ENCODE measurements at places on chromosomes 5 and 9.

DNA sequence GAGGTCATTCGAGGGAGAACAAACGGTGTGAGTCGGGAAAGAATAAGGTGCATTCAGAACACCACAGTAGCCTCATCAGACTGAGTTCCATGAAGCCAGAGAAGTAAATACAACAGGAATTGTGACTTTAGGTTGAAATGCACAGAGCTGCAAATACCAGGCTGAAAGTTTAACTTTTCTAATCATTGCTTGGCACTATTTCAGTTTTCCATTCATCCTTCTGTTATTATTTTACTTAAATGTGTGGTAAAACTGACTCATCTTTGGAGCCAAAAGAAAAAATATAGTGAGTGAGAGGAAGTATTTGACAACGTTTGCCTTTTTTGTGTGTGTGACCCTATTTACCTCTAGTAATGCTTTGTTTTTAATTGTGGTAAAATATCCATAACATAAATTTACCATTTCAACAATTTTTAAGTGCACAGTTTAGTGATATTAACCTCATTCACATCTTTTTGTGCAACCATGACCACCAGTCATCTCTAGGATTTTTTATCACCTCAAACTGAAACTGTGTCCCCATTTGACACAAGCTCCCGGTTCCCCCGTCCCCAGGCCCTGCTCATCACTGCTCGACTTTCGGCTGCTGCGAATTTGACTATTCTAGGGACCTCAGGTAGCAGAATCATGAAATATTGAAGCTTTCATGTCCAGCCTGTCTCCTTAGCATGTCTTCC, 166.8 kb downstream of the HSD17B3 start:
- peak; percentile 12 for DNase-seq

GRCh38 chr9:19184144-19184917, 46.2 kb upstream of the DENND4C start:
- peak; percentile 55 for DNase-seq

DNA sequence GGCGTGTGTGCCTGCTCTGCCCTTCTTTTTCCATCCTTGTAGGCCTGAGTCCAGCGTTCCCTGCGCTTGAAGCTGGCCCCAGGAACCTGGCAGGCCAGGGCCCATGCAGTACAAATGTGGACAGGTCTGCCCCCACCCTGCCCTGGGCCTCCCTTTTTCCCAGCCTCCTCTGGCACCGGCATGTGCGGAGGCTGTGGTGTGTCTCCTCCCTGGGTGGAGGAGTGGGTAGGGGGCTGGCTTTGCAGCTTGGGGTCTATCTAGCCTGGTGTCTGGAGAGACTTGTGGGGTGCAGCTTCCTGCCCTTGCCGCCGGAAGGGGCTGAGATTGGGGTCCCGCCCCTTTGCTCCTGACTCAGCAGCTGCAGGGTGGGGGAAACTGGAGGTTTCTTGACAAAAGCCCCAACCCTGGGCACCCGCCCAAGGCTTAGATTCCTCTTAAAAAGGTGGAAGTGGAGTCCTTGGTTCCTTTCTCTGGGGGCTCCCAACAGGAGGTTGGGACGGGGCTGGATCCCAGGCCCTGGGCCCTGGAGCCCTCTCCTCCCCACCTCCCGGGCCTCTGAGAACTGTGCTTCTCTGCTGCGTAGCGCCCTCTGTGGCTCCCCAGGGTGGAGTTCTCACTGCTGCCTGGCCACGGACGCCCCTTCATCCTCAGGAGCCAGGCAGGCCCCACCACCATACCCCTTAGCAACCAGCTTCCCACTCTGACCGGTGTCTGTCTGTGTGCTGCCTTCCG, 18.0 kb downstream of the RXRA start:
- DNase-seq: no peak

DNA sequence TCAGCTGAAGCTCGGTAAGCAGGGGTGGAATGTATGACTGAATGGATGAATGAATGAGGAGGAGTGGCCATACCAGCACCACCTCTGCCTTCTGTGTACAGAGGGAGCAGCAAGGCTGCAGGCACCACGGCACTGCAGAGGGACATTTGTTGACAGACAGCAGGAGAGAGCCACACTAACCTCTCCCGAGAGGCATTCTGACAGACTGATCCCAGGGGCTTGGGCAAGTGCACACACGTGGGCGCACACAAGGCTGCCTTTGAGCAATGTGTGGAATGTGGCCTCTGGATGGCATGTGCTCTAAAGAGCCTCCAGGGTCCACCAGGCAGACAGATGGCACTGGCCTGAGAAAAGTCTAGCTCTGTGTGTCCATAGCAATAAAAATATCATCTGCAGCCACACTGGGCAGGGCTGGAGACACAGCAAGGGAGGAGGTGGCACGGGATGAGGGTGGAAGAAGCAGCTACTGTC, 111.8 kb downstream of the ACTL7B start:
- no peak for DNase-seq

- DNase-seq: no peak
Observed at GRCh38 chr9:134951994-134952393, 34.3 kb upstream of the FCN1 start.

DNA sequence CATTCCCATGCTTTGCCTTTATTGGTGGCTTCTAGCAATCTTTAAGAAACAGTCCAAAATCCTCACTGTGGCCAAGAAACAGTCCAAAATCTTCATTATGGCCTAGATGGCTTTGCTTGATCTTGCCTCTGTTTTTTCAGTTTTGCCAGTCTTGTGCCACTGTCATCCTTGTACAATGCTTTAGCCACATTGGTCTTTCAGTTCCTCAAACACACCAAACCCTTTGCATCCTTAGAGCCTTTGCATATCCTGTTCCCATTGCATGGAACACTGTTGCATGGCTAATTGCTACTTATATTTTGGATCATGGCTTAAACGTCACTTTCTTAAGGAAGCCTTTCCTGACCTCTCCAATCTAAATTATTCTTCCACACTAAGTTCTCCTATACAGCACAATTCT, 22.1 kb downstream of the MRRF start:
- no peak for DNase-seq

GRCh38 chr9:133485531-133486260, 6.8 kb upstream of the SLC2A6 start:
- DNase-seq: no peak

- no peak for DNase-seq
Observed at GRCh38 chr5:180545248-180545647, 46.1 kb downstream of the SCGB3A1 start.

DNA sequence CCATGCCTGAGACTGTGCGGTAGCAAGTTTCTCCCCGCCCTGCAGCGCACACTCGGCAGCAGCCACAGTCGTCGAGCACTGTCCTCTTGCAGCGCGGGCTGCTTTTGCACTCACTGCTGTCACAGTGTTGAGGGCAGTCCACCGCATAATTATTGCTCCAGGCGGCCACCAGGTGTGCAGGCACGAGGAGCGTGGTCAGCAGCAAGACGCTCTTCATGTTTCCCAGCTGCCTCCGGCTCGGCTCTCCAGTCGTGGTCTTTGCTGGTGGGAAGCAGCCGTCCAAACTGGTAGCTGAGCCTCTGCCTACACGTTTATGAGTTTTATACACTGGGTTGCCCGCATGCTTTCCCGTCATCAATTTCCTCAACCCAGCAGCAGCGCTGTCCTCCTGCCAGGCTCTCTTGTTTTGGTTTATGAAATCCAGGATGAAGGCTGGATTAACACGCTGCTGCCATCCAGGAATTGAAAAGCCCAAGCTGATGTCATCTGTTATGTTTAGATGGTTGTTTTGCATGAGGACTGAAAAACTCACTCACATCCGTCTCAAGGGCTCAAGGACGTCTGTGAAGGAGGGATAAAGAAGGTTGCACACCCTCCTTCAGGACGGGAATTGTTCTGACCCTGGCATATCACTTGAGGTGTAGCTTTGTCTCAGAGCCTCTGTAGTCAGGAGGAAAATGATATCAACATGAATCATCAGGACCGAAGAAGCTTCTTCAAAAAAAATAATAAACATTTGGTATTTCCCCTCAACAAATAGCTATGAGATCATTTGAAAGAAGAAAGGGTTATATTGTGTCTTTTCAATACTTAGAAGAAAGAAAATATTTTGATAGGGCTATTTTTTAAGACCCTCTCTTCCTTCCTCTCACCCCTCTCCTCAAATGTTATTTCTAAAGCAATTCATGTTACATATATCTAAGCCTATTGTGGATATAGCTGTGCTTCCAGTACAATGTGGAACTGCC, at the start of gene ESM1:
Gene ESM1 (minus strand): TSS at position 293 of the 968 bp plus-strand sequence. CDS start 76 bp downstream, at position 217.
- no peak for DNase-seq

GRCh38 chr5:28580616-28581015, 1542.2 kb upstream of the CDH9 start:
- no peak for DNase-seq

GRCh38 chr5:78537821-78538220, 110.8 kb downstream of the LHFPL2 start:
- no peak for DNase-seq

- no peak for DNase-seq
Observed at GRCh38 chr9:99606957-99607356, 214.7 kb upstream of the NR4A3 start.

DNA sequence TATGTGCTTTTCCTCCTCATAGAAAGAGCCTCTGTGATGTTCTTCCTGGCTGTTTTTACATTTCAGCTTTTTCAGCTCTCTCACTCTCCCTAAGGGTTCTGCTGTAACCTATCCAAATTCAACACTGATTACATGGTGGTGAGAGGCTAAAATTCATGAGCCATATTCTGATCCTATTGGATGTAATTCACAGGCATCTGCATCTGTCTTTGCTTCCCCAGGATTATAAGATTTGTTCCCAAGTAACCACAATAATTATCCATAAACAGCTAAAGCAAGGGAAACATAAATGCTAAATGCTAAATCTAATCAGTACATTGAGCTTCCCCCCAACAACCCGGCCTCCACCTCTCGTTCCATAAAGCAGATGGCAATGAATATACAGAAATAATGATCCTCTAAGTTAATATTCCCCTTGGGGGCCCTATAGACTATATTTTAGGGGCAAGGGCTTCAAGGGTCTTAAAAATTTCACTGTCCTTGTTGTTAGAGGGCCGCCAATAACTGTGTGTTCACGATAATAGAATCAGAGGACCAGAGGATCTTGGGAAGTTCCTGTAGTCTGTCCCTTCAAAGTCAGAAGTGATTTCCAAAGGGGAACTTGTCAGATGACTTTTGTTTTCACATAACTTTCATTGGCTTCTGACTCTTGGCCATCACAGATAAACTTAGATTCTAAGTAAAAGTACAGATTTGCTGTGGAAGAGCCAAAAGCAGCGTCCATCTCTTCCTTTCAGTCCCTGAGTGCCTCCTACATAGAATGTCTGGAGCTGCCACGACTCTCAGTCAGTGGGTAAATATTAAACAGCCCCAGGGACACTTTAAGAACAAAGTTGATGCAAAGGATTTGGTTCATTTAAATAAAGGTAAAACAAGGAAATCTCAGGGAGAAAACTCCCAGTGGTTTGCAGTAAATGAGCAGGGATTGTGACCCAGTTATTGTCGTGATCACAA, 125.6 kb downstream of the ALDH1A1 start:
- DNase-seq: no peak

DNA sequence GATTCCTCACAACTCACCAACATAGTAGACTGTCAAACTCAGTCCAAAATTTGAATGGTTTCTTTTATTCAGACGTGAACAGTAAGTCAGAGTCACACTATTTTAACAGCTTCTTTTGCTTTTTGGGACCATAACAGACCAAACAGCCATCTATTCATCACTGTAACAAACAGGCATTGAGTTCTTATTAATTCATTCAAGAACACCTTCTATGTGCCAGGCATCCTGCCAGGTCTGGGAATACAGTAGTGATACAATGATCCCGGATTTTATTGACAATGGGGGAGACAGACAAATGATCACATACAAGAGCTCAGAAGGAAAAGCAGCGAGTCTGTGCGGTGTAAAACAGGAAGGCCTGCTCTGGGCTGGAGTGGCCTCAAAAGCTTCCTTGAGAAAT, 153.3 kb upstream of the ERCC6L2 start:
- DNase-seq: no peak

DNA sequence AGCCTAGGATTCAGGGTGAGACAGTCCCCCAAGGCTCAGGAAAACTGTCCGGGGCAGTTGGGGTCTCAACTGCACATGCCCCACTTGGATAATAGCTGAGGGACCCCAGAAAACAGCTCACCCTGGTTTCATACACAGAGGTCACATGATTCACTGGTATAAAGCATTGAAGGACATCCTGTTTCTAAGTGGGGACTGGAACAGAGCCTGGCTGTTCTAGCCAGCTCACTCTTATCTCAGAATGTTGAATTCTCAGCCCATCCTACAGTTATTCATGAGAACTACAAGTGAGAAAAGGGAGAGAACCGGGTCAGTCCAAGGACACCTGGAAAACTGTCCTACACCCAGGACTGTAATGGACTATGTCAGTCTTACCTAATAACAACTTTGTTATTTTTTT, 170.9 kb downstream of the FGF1 start:
- DNase-seq: no peak

DNA sequence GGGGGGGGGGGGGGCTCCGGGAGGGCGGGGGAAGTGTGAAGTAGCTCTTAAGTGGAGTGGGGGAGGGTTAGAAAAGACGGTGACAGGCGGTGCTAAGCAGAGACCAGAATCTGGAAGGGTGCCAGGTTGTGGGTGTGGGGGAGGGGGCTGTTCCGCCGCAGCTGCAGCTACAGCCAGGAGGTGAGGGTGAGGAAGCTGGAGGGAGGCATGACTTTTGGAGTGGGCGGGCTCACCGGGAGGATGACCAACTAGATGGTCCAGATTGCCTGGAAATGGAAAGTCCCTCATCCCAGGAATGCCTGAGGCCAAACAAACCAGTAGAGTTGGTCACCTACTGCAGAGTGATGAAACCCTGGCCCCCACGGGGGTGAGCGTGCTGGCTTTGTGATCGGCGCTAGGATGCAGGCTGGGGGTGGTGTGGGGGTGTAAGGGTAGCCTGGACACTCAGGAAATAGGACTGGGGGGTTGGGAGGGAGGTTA, 158.1 kb upstream of the SHB start:
- DNase-seq: peak; percentile 59
